Anterior cingulate cortex (tissue), 58 donors: ENCODE measurements at places on chromosomes 7 and 10.

GRCh38 chr7:157634401-157635147 is 297.8 kb downstream of the DNAJB6 start:
- DNase-seq = no peak

DNA sequence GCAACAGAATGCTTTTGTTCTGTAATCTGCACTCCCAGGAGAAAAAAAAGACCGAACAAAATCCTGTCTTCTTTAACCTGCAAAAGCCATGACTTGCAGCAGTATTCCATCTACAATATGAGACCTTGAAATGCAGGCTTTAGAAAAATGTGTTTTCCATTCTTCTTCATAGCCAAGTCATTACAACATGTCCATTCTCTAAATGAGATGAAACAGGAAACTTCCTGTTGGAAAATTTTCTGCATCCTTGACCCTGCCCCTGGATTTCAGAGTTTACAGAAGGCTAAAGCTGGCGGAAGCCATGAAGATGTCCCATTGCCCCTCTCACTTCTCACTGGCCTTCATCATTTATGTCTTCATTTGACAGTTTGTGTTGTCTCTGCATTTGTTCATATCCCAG is 546.4 kb downstream of the TNS3 start:
- DNase-seq = no peak

GRCh38 chr7:123410273-123410904 is 124.0 kb downstream of the IQUB start:
- DNase-seq = no peak

DNA sequence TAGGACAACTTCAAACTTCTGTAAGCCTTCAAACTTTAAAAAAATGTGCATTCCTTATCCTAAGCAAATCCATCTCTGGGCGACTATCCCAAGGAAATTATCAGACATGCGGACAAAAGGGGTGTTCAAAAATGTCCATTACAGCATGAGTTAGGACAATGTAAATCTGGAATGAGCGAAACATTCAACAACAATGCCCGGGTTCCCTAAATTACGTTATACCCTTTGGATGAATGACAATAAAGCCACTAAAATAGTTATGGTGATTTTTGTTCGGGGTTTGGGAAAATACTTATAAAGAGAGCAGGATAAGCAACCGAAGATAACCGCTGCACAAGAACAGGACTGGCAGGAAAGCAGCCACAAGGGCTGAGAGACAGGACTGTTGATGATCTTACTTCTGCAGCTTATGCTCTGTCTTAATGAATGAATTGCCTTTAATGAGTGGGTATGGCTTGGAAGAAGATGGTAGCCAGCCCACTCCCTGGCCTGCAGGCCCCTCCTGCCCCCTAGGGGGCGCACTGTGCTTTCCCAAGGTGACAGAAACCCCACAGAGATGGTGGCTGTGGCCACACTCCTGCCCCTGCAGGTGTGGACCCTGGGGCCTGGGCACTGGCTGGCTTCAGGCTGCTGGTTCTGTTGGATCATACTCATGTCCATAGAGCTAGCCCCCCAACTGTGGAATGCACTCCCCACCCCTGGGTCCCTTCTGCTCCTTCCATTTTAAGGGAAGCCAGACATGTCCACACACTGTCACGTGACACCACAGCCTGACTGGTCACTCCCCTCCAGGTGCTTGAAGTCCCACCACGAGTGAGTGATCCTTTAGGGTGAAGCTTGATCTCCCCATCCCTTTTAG is 45.0 kb downstream of the ZCCHC24 start:
- DNase-seq = peak; percentile 55

GRCh38 chr10:113415246-113415645 is 137.6 kb upstream of the HABP2 start:
- DNase-seq = no peak

DNA sequence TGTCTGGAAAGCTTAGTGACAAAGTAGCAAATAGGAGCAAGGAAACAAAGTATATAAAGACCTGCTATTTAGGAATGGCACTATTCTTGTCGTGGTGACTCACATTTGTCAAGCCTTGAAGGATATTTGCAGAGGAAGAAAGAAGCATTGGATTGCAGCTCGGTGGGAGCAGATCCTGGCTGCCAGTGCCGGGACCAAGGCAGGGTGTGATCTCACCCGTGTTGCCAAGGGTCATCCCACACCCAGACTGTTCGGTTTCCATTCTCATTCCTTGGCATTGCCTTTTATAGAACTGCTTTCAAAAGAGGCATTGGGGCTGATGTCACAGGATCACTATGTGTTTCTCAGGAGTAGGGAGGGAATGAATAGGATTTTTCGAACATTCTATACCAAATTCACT is 176.2 kb downstream of the GALNT17 start:
- peak; percentile 15 for DNase-seq

GRCh38 chr10:26410356-26410755 is 27.8 kb upstream of the APBB1IP start:
- DNase-seq = no peak

- no peak for DNase-seq
Observed at GRCh38 chr10:94043431-94043990, 49.8 kb downstream of the PLCE1 start.

- DNase-seq = no peak
Observed at GRCh38 chr7:129343099-129343700, 91.0 kb upstream of the STRIP2 start.

- DNase-seq = no peak
Observed at GRCh38 chr10:125782054-125782453, 6.4 kb upstream of the MMP21 start.

- no peak for DNase-seq
Observed at GRCh38 chr7:117012696-117013095, 59.4 kb downstream of the ST7 start.

DNA sequence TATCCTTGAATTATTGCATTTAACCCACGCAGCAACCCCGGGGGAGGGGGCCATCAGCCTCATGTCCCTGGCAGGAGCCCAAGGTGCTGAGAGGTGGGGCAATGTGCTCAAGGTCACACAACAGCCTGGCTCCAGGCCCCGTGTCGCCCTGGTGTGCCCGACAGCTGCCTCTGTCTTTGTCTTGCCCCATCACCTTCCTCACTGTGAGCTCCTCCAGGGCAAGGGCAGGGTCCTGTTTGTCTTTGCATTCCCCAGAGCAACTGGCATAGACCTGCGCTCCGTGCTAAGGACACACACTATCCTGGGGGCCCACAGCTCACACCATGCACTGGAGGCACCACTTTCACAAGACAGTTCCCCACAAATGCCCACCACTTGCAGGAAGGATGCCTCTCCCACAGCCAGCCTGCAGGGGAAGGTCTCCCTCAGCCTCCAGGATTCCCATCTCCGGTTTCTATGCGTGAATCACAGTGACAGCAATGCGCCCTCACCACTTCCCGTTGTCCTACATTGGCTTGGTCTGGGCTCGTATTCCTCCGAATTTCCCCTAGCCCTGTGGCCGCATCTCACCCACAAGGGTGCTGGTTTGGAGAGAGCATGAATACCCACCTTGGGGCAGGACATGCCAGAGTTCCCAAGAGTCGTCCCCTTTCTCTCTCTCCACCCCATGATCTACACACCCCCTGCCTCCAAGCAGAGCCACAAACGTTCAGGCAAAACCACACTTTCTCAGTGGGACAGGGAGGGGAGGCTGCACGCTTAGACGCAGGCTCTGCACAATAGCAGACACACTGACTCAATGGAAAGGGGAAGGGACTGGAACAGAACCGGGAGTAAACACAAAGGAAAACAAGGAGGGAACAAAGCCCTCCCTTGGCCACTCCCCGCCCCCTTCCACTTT is 10.3 kb downstream of the ITPRIP start:
- no peak for DNase-seq

DNA sequence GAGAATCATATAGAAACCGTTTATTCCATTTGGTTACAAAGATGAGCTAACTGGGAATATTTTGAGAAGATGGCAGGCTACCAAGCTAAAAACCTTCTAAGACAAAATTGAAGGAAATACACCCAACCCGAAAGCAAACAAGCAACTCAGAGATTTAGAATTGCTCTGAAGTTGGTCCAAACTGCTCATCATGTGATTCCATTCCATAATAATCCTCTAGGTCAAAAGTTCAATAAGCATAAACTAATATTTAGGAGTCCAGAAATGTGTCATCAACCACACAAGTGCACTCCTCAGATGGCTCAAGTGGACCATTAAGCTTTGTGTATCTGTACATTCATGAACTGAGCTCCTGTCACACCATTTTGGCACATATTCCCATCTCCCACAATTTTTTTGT is 28.7 kb downstream of the DGKI start:
- no peak for DNase-seq

DNA sequence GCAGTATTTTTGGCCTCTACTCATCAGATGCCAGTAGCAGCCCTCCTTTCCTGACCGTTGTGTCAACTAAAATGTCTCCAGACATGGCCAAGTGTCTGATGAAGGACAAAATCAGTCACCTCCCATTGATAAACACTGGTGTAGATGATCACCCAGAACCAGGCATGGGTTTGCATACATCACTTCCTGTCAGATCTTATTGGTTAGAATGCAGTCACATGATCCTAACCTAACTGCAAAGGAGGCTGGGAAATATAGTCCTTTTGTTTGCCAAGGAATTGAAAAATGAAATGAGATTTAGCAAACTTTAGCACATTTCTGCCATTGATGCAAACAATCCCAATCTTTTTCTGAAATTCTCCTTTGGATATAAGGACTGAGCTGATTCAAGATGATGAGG is 141.4 kb downstream of the BUB3 start:
- no peak for DNase-seq

GRCh38 chr10:3873728-3874461 is 88.9 kb upstream of the KLF6 start:
- no peak for DNase-seq

GRCh38 chr7:147523056-147523455 is 1067.5 kb upstream of the C7orf33 start:
- DNase-seq = no peak

DNA sequence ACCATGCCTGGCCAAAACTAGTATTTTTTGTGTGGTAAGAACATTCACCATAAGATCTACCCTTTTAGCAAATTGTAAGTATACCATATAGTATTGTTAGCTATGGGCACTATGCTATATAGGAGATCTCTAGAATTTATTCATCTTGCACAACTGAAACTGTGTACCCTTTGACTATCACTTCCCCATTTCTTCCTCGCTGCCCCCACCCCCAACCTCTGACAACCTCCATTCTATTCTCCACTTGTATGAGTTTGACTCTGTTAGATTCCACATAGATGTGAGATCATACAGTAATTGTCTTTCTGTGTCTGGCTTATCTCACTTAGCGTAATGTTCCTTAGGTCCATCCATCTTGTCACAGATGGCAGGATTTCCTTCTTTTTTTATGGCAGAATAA is 3.6 kb downstream of the CASP7 start:
- no peak for DNase-seq

- DNase-seq = no peak
Observed at GRCh38 chr10:15348579-15348978, 22.5 kb downstream of the FAM171A1 start.

- DNase-seq = no peak
Observed at GRCh38 chr7:27767374-27767773, 27.4 kb downstream of the TAX1BP1 start.

DNA sequence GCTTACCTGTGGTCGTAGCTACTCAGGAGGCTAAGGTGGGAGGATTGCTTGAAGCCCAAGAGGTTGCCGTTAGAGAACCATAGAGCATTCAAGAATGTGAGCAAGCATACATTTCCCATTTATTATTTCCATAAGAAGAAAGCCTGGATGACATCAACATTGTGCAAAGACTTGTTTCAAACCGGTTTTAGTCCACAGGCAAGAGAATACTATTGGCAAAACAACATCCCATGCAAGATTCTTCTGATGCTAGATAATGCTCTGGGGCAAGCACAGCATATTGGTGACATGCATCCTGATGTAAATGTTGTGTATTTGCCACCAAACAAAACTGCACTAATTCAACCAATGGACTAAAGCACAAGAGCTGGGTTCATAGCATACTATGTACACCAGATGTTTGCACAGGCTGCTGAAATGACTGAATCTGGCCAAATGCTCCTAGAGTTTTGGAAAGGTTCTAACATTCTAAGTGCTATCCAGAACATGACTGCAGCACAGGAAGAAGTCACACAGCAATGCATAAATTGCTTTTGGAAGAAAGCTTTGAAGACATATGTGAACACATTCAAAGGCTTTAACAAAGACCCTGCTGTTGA is 42.6 kb downstream of the OTUD1 start:
- DNase-seq = no peak

- DNase-seq = no peak
Observed at GRCh38 chr7:43942997-43943396, 16.8 kb downstream of the UBE2D4 start.

DNA sequence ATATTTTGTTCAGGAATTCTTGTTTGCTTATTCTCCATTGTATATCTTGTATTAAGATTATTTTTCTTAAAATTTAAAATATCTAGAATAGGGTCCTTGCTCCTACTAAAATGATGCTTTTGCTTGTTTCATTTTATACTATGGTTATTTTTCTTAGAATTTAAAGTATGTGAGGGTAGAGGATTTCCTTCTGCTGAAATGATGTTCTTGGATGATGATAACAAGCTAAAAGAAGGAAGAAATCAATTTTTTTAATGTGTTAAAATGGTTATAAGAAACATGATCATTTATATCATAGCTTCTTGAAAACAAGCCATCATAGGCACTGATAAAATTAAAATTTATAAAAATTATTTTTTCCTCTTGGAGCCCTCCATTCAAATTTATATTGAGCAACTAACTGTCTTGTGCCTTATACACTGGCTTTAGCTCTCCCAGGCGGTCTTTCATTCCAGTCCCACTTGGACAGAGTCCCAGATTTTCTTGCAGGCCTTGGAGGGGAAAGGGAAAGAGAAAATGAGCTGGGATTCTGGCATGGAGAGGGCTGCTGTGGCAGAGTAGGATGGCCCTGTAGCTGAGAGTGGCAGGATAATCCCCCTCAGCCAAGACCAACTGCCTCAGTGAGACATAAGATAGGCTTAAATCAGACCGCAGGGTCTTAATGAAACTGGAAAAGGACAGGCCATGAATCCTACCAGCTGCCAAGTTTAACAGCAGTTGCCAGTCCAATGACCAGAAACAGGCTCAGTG is 60.2 kb downstream of the DNAJB9 start:
- DNase-seq = peak; percentile 30

DNA sequence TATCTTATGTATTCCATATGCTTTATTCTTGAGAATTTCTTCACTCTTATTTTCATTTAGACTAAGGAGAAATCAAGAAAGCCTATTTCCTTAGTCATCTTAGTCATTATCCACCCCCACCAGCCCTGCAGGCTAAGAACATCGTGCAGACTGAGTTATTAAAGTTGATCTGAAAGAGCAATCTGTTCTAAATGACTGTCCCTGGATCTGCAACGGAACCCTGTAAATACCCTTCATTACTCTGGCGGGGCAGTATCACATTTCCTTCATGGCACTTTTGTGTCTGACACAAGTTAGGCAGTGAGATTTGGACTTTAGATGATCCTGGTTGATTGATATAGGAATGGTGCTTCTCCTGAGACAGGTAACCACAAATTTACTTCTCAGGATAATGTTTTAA is 3.5 kb upstream of the MYPN start:
- no peak for DNase-seq

GRCh38 chr10:59627366-59628018 is 82.2 kb downstream of the SLC16A9 start:
- no peak for DNase-seq
